Activated CD4-positive, CD25-positive, alpha-beta regulatory T cell (primary cell): ENCODE measurements at places on chromosomes 12 and 14.
A peak's percentile ranks its signal among the peaks of the same experiment; 100 is the strongest.

- DNase-seq = no peak
Measured at GRCh38 chr12:1041478-1041877, 50.5 kb downstream of the ERC1 start.

GRCh38 chr12:125399489-125399888 is 334.3 kb downstream of the AACS start:
- DNase-seq = no peak

GRCh38 chr12:122872815-122873361 is 23.0 kb downstream of the VPS37B start:
- no peak for DNase-seq

GRCh38 chr12:32170437-32170998 is 63.9 kb downstream of the BICD1 start:
- DNase-seq = no peak

DNA sequence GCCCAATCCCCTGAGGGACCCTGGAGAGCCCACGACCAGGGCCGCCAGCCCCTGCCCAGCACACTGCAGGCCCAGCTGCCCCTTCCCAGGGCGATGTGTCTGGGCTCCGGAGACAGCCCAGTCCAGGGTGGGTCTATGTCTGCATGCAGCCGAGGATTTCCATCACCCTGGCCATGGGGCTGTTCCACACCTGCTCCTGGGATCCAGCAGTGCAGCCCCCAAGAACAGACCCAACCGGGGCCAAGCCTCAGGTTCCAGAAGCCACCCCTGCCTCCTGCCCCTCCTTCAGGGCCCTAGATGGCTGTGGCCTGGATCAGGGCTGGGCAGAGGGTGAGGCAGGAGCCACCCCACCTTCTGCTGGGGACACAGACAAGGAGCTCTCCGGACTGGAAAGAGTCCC is 11.5 kb downstream of the C14orf180 start:
- no peak for DNase-seq

- DNase-seq = no peak
Measured at GRCh38 chr14:51668870-51669269, 17.2 kb downstream of the FRMD6 start.

DNA sequence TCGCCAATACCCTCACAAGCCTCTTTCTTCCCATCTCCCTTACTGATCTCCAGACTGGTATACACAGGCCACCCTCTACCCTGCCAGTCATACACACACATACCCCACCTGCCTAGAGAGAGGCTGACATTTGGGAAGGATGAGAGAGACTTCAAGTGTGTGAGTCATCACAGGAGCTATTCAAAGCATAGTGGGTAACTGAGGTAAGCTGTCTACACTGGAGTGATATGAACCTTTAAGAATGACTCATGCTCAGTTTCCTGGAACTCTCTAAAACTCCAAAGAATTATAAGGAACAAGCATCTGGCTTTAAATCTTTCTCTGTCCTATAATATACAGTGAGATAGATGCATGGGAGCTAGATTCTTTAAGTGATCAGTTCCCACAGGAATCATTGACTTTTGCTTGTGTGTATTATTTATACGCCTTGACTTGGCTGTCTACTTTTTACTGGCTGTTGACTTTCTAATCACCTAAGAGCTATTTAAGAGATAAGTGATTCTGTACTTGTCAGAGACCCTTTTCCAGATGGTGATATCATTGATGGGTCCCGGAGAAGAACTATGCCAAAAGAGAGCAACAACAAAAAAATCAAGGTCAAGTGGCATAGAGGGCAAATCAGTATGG is 5.8 kb downstream of the IGF1 start:
- no peak for DNase-seq

DNA sequence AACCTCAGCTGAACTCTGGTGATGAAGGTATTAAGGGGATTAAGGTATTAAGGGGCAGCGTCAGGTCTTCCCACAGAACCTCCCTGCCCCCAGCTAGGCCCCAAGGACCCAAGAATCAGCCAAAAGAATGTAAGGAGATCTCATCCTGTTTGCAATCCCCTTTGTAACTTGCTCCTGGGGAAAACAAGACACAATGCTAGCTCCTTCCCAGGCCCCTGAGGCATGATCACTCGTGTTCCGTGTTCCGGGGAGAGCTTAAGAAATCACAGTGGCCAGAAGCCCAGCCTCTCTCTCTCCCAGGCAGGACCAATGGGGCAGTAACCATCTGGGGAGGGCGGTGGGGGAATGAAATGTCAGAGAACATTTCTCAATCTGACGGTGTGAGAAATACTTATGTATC is 33.2 kb downstream of the PIGH start:
- no peak for DNase-seq

- DNase-seq = no peak
Measured at GRCh38 chr12:126663304-126664094, 1598.3 kb downstream of the AACS start.

GRCh38 chr14:101173698-101174521 is 270.4 kb upstream of the RTL1 start:
- DNase-seq = no peak

- no peak for DNase-seq
Measured at GRCh38 chr12:33669349-33669748, 229.7 kb upstream of the SYT10 start.

DNA sequence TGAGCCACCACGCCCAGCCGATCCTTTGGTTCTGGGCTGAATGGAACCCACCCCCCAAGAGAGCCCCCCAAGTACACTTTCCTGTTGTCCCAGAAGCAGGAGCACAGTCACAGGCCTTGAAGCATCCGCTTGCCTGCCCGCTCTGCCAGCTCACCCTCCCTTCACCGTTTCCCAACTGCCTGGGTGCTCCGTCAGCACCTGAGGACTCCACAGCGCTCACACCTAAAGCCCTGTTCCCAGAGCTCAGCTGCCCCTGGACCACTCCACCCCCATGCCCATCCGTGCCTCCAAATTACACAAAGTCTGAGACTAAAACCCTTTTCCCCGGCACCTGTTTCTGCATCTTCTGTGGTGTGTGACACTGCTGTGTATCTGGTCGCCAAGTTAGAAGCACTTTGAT is 44.3 kb upstream of the TRAF3 start:
- no peak for DNase-seq

DNA sequence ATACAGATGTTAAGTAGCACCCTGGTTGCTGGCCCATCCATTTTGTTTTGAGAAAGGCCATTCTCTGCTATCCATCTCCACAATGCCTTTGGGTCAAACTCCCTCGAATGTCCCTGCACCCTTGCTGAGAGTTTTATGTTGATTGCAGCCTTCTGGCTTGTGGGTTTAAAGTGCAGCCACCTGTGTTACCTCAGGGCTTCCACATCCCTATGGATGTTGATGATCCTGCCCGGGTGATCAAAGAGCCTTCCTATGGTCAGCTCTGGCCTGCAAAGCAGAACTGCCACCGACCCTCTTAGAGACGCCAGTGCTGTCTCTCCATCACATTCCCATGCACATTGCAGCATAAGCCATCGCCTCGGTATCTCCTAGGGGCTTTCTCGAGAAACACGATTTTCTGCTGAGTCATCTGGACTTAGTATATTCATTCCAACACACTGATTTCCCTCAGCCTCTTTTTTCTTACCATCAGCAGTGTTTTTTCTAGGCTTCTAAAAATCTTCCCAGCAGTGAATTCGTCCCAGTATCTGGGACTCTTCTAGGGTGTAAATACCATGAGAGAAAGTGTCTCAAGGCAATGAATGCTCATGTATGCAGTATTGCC is 585.7 kb upstream of the TMEM132C start:
- no peak for DNase-seq

GRCh38 chr12:64943686-64944085 is 119.2 kb downstream of the TBC1D30 start:
- no peak for DNase-seq

GRCh38 chr14:67987606-67988005 is 168.0 kb downstream of the RAD51B start:
- DNase-seq = no peak

GRCh38 chr12:1277905-1278304 is 286.9 kb downstream of the ERC1 start:
- DNase-seq = no peak

DNA sequence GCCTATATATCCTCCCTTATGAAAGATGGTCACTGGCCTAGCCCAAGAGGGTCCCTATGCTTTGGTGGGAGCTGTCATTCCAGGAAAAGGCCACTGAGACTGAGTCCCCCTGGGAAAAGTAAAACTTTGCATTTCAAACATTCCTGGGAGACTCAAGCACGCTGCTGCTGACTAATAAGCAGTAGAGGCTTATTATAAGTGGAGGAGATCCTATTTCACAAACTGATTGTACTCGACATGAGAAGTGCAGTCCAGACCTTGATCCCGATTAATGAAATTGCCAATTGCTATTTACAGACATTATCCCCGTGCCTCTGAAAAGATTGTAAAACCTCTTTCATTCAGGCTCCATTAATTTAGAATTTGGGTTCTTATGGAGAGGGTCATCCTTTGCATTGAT is 96.6 kb downstream of the EMP1 start:
- DNase-seq = no peak

- no peak for DNase-seq
Measured at GRCh38 chr14:46051796-46052195, 599.8 kb downstream of the RPL10L start.

GRCh38 chr14:72558721-72559120 is 335.2 kb downstream of the DPF3 start:
- no peak for DNase-seq

DNA sequence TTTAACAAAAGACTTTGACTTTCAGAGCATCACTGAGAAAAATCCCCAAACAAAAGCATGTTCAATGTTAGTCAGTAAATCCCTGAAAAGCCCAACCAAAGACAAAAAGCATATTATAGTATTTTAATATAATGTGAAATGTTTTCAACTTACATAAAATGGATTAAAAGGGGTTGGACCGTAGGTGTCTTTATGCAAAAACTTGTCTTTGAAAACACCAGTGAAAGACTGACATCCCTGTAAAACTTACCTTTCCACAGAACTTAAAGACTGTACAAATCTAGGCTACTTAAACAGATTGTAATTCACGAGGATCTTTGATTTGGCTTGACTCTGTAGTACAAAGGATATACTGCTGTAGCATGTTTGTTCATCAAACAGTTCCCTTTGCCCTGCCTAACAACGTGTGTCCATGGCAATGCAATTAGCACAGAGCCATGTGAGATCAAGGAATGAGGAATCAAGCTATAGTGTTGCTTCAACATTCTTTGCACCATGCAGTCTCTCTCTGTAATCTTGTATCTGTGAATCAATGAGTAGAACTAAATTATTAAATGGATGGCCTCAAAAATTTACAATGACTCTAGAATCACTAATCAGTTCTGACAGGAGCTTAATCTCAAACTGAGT is 138.5 kb upstream of the SYT1 start:
- DNase-seq = no peak

DNA sequence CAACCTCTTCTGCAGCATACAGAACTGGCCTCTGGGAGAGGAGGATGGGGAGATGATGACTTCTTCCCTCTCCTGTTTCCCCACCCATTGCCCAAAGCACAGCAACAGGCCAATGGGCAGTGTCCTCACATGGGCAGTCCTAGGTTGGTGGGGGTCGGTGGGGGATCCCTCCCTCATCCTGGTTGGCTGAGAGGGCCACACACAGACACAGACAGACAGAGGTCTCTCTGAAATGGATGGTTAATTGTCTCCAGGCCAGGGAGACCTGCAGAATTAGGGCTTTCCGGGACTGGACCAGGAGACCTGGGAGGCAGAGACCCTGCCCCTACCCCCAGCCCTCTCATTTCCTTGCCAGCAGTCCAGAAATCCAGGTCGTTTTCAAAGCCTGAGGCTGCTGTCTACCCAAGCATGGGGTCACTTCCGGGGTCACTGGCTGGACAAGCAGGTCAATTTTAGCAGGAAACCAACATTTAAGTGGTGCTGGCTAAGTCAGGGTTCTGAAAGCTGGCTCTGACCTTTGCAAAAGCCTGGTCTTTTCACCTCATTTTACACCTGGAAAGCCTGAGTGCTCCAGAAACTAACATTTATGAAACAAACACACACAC is 48.6 kb upstream of the TBX3 start:
- DNase-seq = no peak

DNA sequence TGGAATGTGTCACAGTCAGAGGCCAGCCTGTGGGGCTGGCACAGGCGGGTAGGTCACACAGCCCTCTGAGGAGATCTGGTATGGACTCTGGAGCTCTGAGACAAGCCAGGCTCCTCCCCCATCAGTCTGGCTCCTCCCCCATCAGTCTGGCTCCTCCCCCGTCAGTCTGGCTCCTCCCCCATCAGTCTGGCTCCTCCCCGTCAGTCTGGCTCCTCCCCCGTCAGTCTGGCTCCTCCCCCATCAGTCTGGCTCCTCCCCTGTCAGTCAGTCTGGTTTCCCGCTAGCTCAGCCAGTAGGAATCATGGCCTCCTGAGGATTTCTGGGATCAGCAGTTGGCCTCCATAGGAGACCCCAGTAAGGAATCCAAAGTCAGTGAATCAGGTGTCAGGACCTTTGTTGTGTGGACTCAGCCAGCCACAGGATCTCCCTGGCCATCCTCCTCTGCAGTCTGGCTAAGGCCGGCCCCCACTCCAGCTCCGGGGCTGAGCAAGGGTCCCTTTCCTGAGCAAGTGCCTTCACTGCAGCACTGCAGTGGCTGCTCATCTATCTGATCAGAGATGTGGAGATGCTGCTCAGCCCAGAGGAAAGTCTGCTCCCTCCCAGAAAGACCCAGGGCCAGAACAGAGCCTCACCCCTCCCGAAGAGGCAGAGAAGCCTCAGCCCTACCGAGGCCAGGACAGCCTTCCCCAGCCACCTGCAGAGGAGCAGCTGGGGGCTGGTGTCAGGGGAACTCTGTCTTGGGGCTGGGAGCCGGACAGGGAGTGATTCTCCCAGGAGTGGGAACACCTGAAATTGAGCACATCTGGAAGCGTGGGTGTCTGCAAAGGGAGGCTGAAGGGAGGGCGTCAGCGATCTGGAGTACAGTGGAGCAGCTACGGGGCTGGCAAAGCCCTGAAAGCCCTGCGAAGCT is 35.7 kb downstream of the IQSEC3 start:
- no peak for DNase-seq

GRCh38 chr12:11861155-11861863 is 209.4 kb upstream of the BCL2L14 start:
- no peak for DNase-seq

- DNase-seq = no peak
Measured at GRCh38 chr12:109875572-109876131, 4.7 kb downstream of the GLTP start.

- peak; percentile 72 for DNase-seq
Measured at GRCh38 chr12:2877047-2877952, at the start of the genes FOXM1 and RHNO1. FOXM1 (minus strand) TSS chr12:2877174; CDS start chr12:2874478, 2,696 bp downstream. RHNO1 (plus strand) TSS chr12:2877223; CDS start chr12:2885367, 8,144 bp downstream.

DNA sequence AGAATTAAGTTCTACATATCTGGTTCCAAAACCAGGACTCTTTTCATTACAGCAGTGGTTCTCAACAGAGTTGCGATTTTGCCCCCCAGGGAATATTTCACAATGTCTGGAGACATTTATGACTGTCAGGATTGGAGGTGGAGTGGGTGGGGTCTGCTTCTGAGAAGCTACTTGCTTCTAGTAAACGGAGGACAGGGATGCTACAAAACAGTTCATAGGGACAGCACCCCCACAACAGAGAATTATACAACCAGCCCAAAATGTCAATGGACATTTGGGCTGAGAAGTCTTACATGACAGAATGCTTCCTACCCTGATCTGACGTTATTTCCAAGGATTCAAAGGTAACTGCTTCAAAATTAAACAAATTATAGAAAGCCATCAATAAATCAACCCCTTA is 739 bp upstream of the SPATA7 start:
- no peak for DNase-seq

- DNase-seq = no peak
Measured at GRCh38 chr14:33271216-33271615, 332.5 kb downstream of the NPAS3 start.

- no peak for DNase-seq
Measured at GRCh38 chr12:108190529-108190928, 61.4 kb downstream of the WSCD2 start.
